ENCODE measurements at places on chromosomes 5 and 9. TPM values are rescaled to one million over a fixed set of nuclear protein-coding genes. Genes with fewer than 3 reads are reported as not detected.

Gene BARHL1
- not detected for polyA plus RNA-seq

Gene GRXCR2
- polyA plus RNA-seq, result not detected

Gene IL7R
- polyA plus RNA-seq, result 514 TPM

Gene DRD1
- not detected for polyA plus RNA-seq

Gene NMUR2
- not detected for polyA plus RNA-seq

Gene ABO
- polyA plus RNA-seq, result 1.2 TPM

Gene TSSK1B
- polyA plus RNA-seq, result not detected

Gene MOB3B
- polyA plus RNA-seq, result 0.16 TPM

Gene PRSS3
- polyA plus RNA-seq, result not detected

GRCh38 chr9:131404987-131405386, 11.1 kb downstream of the PRRC2B start:
- no peak for DNase-seq

GRCh38 chr5:122323738-122324137, 11.7 kb downstream of the SNCAIP start:
- no peak for DNase-seq

- no peak for DNase-seq
Observed at GRCh38 chr9:29176231-29176630, 1603.0 kb upstream of the C9orf72 start.

DNA sequence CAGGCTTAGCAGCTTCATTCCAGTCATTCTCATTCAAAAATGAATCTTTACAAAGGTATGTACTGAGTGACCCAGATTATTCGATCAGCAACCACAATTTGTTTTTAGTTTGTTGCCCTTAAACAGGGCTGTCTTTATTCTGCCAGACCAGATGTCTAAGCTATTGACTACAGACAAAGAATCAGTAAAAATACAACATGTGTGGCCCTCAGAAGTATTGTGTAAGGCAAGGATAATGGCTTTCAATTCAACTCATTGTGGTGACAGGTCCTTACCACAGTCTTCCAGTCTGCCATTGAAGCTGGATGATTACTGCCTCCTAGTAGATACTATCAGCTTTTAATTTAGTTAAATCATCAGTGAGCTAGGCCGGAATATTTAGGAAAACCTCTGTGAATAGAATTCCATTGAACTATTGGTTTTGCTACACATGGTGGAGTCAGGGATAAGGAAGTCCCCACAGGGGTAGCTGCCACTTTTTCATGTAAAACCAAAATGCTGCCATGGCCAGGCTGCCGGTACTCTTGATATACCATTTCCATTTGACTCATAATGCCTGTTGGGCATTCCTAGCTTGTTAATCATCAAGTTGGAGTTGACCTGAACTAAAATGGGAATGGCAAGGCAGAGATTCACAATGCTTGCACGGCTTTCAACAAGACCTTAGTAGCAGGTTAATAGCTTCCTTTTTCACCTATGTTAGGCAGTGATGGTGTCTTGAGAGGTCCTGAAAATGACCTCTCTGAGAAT, 175.6 kb downstream of the MEF2C start:
- DNase-seq, result no peak

GRCh38 chr9:19130436-19130835, 3.1 kb upstream of the PLIN2 start:
- no peak for DNase-seq

DNA sequence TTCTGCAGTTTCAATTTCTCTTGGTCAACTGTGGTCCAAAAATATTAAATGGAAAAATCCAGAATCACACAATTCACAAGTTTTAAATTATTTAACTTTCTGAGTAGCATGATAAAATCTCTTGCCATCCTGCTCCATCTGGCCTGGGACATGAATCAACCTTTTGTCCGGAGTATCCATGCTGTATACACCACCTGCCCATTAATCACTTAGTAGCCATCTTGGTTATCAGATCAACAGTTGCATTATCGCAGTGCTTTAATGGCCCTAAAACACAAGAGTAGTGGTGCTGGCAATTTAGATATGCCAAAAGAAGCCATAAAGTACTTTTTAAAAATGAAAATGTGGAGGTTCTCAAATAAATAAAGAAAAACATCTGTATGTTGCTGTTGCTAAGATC, 25.3 kb downstream of the EFCAB9 start:
- no peak for DNase-seq

DNA sequence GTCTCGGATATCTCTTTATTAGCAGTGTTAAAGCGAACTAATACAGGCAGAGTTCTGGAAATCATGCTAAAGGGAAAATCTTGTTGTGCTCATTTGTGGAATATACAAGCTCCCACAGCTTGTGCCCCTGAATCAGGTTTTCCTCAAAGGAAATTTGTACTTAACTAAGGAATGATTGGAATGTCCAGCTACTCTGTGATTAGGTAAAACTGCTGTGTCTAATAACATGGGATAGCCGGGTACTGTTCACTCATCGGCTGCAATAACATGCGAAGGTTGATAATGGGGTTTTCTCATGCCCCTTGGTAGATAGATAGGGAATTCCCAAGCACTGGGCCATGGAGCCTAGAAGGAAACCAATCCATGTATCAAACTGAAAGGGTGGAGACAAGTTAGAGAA, 306.7 kb downstream of the NR2F1-AS1 start:
- DNase-seq, result no peak

DNA sequence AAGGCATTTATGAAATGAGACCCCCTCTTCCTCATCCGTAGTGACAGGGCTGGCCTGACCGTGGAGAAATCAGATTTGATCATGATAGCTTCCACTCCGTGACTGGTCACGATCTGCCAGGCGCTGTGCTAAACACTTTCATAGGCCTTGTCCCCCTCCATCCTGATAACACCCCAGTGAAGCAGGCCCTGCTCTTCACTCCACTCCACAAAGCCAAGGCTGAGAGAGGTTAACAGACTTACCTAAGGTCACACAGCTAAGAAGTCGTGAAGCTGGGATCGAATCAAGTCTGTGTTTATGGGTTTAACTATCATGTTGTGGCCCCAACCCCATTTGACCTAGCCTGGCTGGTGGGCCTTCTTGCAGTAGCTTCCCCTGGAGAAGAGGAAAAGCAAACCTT, 53.3 kb upstream of the IL17B start:
- no peak for DNase-seq

- DNase-seq, result no peak
Observed at GRCh38 chr9:124000161-124000783, 11.3 kb upstream of the LHX2 start.

GRCh38 chr9:28598408-28598807, 1025.1 kb upstream of the C9orf72 start:
- DNase-seq, result no peak

DNA sequence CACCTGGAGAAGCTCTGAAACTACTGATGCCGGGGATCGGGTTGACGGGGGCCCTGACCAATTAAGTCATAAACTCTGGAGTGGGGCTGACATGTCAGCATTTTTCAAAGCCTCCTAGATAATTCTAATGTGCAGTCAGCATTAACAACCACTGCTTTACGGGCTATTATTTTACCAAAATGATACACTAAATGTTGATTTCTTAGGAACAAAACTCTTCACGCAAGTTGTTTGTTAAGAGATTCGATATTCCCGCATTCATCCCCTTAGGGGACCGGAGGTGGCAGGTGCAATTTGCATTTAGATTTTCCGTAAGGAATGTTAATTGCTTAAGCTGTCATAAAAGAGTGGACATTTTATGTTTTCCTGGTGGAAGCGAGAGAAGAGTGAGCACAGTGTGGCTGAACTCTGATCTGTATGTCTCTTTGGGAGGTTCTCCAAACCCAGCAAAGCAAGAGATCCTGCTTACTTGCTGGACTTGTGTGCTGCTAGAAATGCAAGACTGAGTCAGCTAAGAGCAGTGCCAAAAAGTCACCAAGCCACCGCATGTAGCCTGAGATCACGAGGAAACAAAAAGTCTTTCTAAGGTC, 77.6 kb downstream of the UGCG start:
- no peak for DNase-seq

All from CD4-positive, alpha-beta memory T cell (primary cell).